ENCODE measurements at places on chromosomes 11 and 22.

DNA sequence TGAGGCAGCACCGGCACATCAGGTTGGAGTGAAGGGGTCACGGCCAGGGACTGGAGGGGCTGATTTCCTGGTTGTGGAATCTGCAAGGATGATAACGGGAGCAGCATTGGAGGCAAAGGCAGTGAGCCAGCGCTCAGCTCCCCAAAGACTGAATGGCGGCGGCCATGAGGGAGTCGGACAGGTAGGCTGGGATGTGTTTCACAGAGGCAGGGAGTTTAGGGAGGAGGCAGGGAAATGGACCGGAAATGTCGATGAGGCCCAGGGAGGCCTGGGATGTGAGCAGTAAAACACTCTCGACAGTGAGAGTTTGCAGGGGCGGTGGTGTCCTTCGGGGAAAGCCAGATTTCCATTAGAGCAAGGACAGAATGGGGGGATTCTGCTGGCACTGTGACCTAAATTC, 64.2 kb upstream of the EIF3D start:
- DNase-seq = no peak

- no peak for DNase-seq
Observed at GRCh38 chr22:49291169-49291568, 536.5 kb downstream of the BRD1 start.

DNA sequence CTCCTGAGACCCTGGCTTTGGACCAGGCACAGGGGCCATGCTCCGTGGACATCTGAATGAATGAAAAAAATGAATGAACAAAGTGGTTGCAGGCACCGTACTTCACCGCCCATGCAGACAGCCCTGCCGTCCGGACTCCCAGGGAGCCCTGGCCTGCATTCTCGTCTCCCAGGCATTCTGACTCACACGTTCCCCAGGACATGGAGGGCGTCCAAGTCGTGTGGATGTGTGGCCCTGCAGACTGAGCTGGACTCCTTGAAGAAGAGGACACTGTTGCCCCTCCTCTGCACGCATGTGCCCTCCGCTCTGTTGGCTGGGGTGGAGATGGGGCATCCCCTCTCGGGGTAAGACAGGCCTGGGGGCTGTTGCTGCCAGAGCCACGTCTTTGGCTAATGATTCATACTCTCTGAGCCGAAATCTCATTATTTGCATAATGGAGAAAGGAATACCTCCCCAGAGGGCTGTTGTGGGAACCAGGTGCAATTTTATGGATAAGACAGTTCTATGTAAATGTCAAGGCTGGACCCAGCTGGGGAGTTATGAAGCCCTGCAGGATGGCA, 49.7 kb downstream of the RTL6 start:
- peak; percentile 97 for DNase-seq

DNA sequence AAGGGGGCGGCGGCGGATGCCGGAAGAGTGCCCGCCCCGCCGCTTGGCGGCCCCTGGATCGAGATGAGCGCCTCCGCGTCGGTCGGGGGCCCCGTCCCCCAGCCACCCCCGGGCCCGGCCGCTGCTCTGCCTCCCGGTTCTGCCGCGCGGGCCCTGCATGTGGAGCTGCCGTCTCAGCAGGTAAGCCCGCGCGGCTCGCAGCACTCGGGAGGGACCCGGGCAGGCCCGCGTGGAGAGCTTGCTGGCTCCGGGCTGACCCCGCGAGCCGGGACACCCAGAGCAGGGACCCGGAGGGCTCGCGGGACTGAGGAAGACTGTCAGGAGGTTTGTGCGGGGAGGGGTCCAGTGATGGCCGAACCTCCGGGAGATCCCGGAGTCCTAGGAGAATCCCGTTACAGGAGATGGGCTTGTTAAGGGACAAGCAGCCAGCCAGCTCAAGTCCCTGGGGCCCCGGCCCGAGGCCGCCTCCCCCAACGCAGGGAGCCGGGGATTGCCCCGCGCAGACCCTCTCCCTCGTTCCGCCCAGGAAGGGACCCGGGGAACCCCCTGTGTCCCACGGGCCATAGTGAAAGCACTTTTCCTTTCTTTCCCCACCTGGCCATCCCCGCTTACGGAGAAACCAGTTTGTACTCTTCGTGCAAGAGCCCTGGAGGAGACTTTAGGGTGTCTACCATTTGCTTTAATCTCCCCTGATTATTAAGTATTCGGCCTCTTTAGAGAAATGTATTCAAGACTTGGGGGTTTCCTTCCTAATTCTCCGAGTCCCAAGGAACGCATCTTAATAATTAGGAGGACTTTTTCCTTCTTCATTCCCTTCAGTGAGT, 547 bp downstream of the UVRAG start:
- DNase-seq = peak; percentile 68

GRCh38 chr11:44746894-44747293, 20.1 kb downstream of the TSPAN18 start:
- DNase-seq = no peak

DNA sequence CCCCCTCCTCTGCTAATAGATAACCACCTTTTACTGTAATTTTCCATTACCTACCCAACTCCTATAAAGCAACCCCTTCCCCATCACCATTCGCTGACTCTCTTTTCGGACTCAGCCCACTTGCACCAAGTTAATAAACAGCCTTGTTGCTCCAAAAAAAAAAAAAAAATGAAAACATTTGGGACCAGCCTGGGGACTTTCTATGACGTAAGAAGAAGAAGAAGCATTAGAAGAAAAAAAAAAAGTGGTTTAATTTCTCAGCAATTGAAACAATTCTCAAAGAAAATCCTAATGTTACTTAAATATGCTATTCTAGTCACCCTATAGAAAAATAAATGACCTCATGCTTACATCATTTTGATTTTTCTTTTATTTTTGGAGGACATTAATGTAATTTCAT, 301.5 kb upstream of the ANO3 start:
- no peak for DNase-seq

GRCh38 chr11:11966354-11966741, 42.1 kb downstream of the DKK3 start:
- DNase-seq = no peak

- peak; percentile 23 for DNase-seq
Observed at GRCh38 chr22:36221799-36222751, 17.3 kb downstream of the APOL2 start.

GRCh38 chr11:61793829-61794204, 1.1 kb downstream of the FEN1 start:
- no peak for DNase-seq

DNA sequence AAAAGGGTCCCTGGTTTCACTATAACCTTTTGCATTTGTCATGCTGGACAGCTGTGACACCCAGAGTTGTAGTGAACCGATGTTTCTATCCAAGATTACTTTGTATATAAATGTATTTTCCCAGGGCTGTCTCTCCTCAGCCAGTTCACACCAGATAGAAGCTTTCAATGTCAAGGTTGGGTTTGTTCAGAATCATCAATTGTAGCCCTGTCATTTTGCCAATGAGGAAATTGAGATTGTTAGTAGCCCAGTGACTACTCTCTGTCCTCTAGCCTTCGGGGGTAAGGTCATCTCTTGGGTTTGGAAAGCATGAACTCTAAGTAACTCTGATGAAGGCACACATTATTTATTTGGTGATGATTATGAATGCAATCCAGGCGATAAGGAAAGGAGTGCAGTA, 165.6 kb downstream of the DBX1 start:
- no peak for DNase-seq

GRCh38 chr11:73999581-74000306, 9.1 kb downstream of the UCP3 start:
- no peak for DNase-seq

DNA sequence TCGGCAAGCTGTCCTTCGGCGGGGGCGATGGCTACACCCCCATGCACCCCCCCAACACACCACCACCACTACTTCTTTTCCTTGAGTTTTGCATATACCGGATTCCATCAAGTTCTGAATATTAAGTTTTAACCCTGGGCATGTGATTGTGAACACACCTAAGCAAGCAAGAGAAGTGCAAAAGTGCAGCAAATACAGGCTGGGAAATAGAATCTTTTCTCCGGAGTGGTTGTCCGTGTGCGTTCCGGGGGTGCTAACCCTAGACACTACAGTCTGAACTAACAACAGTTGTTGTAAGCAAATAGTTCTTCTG, 574 bp downstream of the PRSS23 start:
- DNase-seq = no peak

DNA sequence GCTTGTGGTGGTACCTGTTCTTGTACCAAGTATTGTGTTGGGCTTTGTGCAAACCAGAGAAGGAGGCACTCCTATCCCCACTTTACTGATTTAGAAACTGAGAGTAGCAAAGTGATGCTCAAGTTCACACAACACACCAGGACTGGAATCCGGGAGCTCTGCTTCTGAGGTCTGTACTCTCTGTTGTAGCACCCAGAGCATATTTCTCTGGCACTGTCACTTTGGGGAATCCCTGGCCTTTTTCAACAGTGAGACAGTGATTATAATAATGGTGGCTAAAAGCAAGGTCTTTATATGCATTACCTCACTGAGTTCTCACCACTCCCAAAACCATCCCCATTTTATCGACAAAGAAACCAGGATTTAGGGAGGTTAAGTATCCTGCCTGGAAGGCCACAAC, 362.4 kb downstream of the TENM4 start:
- DNase-seq = no peak

DNA sequence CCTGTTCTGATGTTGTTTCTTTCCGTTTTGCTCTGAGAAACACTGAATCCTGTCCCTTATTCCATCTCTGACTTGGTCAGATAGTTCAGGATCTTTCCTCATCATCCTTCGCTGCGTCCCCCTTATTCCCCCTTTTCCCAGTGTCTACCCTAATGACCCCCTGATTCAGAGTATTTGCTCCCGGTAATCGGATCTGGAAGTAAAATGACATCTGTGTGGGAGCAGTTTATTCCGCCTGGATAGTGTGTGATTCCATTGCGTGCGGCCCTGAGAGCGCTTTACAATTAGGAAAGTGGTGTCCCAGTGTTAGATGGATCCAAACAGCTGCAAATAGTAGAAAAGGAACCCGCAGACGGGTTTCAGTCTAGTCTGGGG, 606 bp downstream of the DRG1 start:
- peak; percentile 72 for DNase-seq

- no peak for DNase-seq
Observed at GRCh38 chr11:48019217-48019584, 38.8 kb downstream of the PTPRJ start.

- peak; percentile 48 for DNase-seq
Observed at GRCh38 chr11:125871391-125872137, 15.9 kb upstream of the HYLS1 start.

DNA sequence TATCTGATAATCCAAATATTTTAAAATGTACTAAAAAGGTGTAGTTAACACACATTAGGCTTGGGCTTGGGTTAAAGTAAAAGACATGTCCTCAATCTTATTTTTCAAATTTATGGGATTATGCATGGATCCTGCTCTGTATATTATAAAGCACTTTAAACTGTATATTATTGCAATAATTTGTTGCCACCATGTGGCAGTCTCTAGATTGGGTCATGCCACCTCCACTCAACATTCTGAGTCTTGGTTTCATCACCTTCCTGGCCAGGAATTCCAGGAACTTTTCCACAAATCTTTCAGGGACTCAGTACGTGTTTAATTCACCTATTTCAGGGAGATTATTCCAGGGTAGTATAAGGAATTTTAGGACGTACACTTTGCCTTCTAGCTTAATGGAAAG, 695.5 kb downstream of the FAM181B start:
- no peak for DNase-seq

DNA sequence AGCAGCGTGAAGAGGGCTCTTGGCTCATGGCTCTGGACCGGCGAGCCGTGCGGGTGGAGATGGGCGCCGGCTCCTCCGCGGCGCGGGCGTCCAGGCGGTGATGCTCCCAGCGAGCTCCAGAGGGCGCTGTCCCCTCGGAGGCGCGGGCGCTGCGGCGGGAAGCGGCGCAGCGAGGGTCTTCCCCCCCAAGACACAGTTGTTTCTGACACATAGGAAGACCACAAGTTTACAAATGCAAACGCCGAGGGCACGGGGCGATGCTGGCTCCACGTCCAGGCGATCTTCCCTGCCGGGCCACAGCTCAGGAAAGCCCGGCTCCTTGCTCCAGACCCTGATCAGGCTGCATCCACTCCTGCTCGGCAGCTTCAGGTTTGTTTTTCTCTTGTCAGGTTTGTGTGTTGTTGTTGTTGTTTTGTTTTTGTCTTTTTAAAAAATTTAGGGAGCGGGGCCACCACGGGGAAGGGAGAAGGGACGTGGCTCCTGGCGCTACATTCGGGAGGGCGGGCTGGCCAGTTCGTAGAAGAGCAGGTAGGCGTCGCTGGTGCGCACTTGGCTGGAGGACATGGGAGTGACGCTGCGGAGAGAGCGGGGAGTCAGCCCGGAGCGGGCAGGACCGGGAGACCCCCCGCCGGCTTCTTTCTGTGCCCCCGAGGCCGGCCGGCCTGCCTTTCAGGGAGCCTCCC, 10.0 kb upstream of the MFRP start:
- DNase-seq = peak; percentile 93

- no peak for DNase-seq
Observed at GRCh38 chr22:19936513-19936912, 5.1 kb upstream of the COMT start.

DNA sequence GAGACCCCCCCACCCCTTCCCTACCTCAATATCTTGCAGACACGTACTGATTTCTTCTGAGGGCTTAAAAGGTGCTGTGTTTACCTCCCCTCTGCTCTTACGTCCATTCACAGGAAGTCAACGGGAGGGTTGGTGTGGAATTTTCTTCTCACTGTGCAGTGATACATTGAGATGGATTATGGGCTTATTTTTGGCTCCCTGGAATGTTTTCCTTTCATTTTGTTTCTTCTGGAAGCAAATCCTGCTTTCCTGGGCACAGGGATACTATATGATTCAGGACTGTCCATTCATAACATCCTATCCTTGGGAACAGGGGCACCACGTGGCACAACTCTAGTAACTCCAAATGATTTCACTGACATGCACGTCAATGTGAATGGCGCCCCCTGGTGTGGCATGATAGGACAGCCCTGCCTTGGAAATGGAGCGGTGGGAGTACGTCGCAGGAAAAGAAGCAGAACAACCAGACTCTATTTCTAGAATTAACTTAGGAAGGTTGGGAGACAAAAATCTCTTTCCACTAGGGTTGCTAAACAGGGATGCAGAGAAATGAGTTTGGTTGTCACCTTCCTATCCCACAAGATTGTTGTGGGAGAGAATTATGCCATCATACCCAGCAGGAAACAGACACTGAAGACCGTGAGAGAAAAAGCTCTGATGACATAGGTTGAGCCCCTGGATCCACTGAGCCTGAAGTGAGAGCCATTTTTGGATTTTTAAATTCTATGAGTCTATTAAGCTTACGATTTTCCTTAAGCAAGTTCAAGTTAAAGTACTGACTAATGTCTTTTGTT, 146.5 kb upstream of the RAG2 start:
- peak; percentile 74 for DNase-seq

Data from adipocyte (in vitro differentiated cells).